Activated naive CD4-positive, alpha-beta T cell treated with anti-CD3 and anti-CD28 coated beads, Interleukin-2, amount 50 U/mL, for 72 hours (primary cell): ENCODE measurements at places on chromosomes 5 and 9.

GRCh38 chr9:114452219-114453165 lies 52.8 kb downstream of the WHRN start:
- DNase-seq: peak; percentile 35

GRCh38 chr5:168424594-168425323 lies 61.5 kb upstream of the RARS1 start:
- DNase-seq: no peak

GRCh38 chr9:120924698-120925534 lies 1.7 kb downstream of the TRAF1 start:
- DNase-seq: peak; percentile 80

- no peak for DNase-seq
Measured at GRCh38 chr5:150763023-150763769, 4.4 kb upstream of the DCTN4 start.

GRCh38 chr5:138082033-138082432 lies 1.8 kb upstream of the WNT8A start:
- no peak for DNase-seq

- no peak for DNase-seq
Measured at GRCh38 chr9:128636024-128636390, 20.6 kb downstream of the DYNC2I2 start.

- DNase-seq: no peak
Measured at GRCh38 chr5:159945359-159945758, 29.1 kb downstream of the ADRA1B start.

DNA sequence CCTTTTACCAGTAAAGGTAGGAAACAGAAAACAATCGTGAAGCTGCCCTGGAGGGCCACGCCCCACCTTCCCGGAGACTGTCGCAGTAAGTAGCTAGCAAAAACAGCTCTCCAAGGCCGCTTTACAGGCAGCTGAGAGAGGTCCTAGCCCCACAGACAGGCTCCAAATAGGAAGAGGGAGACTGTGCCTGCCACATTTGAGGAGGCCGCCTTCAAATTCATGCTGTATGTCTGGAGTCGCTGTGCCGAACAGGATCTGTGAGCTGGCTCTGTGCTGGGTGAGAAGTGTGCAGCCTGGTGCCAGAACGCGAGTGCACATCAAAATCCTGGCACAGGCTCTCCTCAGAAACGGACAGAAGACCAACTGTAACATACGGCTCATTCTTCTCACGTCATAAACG lies 582.2 kb downstream of the CETN3 start:
- no peak for DNase-seq
